ENCODE measurements at places on chromosomes 16 and 17.

DNA sequence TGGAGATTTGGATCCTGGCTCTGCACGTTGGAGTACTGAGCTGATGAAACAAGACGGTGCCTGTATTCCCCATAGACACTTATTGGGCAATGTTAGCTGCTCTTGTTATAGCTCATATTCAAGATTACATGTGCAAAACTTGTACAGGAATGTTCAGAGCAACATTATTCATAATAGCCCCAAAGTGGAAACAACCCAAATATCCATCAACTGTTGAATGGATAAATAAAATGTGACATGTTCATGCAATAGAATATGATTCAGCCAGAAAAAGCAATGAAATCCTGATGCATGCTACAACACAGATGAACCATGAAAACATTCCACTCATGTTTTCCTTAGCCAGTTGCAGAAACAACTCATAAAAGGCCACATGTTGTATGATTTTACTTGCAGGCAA lies 5.7 kb upstream of the SDR42E1 start:
- no peak for DNase-seq

- DNase-seq: no peak
Measured at GRCh38 chr16:25729188-25729915, 37.6 kb downstream of the HS3ST4 start.

GRCh38 chr16:27439271-27440018 lies 37.5 kb downstream of the IL21R start:
- DNase-seq: no peak

GRCh38 chr17:36024106-36024869 lies 6.5 kb upstream of the CCL23 start:
- DNase-seq: no peak

GRCh38 chr16:86520317-86521210 lies 10.2 kb downstream of the FOXF1 start:
- DNase-seq: no peak

GRCh38 chr17:56680676-56681075 lies 87.2 kb downstream of the NOG start:
- DNase-seq: no peak

DNA sequence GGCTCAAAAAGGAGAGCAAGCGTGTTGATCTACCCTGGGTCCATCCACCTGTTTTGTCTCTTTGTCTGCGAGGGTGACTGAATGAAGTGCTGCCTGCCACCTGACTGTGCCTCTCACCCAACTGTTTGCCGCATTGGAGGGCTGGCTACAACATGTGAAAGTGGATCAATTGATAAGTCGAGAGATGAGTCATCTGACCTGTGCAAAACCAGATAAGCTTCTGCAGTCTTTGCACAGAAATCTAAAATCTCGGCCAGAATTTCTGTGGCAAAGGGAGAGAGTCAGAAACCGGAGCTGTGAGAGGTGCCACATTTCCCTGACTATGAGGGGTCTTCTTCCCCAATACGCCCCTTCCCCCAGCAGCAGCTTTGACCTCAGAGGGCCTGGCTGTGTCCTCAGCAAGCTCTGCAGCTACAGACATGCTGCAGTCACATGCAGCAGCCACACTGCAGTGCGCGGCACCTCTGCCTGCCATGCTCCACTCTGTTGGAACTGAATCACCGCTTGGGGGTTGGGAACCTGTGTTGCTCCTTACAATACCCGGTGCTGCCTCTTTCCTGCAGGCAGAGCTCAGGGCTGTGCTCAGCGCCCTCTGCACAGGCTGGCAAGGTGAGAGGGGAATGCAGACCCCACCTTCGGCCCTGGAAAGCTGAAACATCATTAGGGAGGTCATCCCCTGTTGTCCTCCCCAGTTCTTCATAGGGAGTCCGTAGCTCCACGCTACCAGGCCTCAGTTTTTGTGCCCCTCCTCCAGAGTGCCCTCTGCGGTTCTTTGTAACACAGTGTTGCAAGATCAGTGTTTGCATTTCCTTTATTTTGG lies 16.2 kb upstream of the HAS3 start:
- DNase-seq: no peak

GRCh38 chr17:59492091-59492451 lies 73.3 kb upstream of the DHX40 start:
- DNase-seq: no peak

GRCh38 chr17:69175262-69175624 lies 33.5 kb upstream of the ABCA6 start:
- no peak for DNase-seq

GRCh38 chr16:60137891-60138290 lies 1403.8 kb upstream of the GOT2 start:
- no peak for DNase-seq

GRCh38 chr17:12301551-12301950 lies 280.9 kb downstream of the MAP2K4 start:
- no peak for DNase-seq

All from natural killer cell (primary cell).